Stimulated activated CD8-positive, alpha-beta memory T cell treated with anti-CD3 and anti-CD28 coated beads, Interleukin-4, amount 100 ng/mL, for 4 hours (primary cell): ENCODE measurements at places on chromosomes 1 and 21.

DNA sequence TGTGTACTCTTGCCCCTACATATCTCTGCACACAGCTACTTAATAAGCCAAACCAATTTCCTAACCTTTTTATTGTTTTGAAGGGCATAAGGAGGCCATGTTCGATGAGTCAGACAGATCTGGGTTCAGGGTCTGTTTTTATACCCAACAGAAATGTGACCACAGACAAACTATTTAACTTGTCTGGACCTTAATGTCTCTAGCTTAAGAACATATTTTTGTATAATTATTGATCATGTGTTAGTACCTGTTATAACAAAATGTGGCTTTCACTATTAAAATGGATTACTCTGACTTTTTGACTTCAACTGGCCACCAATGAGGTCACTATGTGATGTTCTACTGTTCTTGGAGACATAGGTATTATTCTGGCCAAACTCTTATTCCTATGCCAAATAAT, 507.8 kb upstream of the USP24 start:
- DNase-seq = no peak

GRCh38 chr21:39010629-39011404, 172.4 kb downstream of the PSMG1 start:
- DNase-seq = no peak

DNA sequence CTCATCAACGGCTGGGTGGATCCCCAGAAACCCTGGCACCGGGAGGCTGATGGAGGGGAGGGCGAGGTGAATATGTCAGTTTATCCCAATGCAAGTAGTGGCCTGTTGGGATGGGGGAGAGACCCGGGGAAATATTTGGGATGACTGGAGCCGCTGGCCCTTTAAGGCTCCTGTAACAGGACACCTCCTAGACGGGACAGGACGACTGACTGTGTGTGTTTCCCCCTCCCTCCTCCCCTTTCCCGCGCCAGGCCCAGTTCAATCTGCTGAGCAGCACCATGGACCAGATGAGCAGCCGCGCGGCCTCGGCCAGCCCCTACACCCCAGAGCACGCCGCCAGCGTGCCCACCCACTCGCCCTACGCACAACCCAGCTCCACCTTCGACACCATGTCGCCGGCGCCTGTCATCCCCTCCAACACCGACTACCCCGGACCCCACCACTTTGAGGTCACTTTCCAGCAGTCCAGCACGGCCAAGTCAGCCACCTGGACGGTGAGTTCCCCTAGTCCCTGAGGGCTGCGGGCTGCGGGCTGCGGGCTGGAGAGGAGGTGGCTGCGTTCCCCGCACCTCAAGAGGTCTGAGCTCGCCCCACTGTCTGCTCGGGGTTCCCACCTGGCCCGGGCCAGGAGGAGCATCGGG, 44.8 kb upstream of the CCDC27 start:
- DNase-seq = no peak

DNA sequence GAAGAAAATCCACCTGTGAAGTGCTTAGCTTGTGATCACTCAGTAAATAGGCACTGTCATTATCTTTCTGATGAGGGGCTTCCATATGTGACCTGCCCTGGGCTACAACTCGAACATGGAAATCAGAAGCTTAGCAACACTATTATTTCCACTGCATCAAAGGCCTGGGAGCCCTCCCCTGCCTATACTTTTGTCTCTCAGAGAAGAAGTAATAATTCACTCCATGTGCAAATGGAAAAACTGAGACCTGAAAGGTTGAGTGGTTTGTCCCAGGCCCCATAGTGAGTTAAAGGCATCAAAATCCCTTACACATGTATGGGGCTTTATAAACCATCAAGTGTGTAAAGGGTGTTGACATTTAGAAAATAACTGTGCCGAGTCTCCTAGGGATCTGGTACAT, 20.9 kb downstream of the SOX13 start:
- DNase-seq = no peak

- no peak for DNase-seq
Observed at GRCh38 chr1:70438529-70438928, 27.5 kb downstream of the CTH start.

DNA sequence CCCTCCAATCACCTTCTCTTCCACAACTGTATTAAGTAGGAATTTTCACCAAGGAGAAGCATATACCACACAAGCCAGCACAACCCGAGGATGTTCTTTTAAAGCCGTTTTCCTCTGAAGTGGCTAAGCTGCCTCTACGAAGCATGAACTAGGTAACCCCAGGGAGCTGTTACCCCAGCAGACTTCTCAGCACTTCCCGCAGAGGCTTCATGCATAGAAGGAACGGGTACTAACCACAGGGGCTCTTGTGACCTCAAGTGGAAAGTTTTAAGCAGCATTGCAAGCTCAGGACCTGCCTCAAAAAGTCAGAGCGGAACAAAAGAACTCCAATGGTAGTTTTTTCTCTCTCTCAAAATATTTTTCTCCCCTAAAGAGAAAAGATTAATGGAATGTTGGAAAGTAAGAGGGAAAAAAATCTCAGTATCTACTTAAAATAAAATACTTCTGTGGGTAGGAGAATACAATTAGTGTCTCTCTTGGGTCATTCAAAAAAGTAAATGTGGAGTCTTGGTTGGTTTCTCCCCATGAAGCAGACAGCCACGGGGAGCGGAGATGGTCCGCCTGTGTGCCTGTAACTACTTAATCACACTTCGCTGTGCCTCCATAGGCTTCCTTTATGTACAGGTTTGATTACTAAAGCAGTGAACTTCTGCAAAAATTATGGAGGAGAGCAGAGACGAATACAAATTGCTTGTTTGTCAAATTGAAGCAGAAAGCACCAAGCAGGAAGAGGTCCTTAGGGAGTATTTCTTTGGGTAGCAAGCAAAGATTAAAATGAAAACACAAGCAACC, 40.9 kb downstream of the STX6 start:
- no peak for DNase-seq

DNA sequence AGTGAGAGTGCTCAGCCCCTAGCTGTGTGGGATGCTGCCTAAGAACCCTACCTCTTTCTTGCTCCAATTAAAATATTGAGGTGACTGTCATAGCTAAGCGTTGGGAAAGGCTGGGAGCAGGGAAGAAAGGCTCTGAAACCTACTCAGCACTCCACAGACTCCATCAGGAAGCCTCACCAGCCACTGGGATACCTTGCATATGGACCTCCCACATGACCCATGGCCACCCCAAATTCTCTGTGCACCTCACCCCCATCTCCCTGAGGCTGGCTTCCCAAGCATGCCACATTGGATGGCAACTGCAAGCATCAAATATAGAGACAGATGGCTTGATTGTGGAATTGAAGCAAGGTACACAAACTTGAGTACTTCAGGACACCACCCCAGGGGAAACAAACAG, 41.8 kb downstream of the FLVCR1 start:
- DNase-seq = no peak

GRCh38 chr1:18667333-18667732, 36.7 kb downstream of the PAX7 start:
- DNase-seq = no peak

DNA sequence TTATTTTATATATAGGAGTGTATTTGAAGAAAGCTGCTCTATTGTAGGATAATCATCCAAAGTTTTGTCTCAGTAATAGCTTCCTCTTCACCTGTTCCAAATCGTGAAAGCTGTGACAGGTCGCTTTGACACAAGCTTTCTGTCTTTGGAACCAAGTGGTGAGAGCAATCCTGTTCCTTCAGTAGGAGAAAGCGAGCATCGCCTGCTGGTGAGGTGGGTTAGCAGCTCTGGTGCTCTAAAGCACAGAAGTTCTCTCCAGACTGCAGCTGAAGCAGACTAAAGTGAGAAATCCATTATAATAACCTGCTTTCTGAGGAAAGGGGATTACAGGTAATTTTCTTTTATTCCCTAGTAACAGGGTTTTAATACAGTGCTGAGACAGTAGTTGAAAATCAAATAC, 803.8 kb downstream of the ADGRL2 start:
- no peak for DNase-seq

GRCh38 chr1:67717876-67718275, 32.9 kb downstream of the GADD45A start:
- no peak for DNase-seq

DNA sequence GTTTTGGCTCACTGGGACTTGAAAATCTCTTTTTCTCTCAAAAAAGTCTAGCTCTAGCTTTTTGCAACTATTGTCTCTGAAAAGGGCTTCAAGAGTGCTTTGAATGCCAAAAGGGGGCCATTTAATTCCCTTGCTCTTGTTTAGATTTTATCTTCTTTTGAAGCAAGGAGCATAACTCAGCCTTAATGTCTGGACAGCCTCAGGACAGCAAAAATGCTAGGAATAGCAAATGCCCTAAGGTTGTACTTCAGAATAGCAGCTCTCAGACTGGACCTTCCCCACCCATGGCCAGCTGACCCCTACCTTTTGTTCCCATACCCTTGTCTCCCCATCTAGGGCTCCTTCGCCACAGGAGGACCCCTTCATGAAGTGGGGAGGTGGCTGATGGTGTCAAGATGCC, 121.4 kb downstream of the KCNK1 start:
- DNase-seq = no peak

DNA sequence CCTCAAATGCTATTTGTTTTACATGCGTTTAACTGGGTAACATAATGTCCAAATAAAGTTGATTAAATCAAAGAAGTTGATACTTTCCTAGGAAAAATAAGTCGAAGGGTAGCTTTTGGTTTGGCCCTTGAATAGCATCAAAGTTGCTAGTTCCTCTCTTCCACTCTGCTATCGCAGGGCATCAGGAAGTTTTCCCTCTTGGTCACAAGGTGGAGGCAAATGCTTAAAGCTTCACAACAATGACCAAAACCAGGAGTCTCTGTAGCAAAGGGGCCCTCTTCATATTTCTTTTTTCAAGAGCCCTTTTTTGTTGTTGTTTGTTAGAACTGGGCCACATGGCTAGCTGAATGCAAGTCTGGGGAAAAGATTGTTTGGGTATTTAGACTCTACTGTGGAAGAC, 668.4 kb downstream of the KCNT2 start:
- DNase-seq = no peak

- DNase-seq = no peak
Observed at GRCh38 chr1:245046769-245047168, 108.0 kb upstream of the KIF26B start.

DNA sequence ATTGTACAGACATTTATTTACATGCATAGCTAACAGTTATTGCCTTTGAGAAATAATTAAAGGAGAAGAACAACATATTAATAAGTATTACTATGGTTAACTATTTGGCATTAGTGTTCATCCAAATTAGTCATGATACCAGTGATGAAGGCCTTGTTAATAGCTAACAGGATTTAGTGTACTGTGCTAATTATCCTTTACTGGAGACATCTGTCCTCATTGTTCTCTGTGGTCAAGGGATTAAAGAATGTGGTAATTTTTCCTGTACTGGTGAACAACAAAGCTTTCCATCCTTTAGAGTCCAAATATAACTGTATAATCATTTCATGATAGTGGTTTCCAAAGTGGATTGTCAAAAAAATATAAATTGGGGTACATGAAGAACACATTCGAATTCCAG, 103.9 kb downstream of the ADGRL4 start:
- DNase-seq = no peak

GRCh38 chr1:204885790-204886189, 15.1 kb downstream of the NFASC start:
- DNase-seq = no peak

DNA sequence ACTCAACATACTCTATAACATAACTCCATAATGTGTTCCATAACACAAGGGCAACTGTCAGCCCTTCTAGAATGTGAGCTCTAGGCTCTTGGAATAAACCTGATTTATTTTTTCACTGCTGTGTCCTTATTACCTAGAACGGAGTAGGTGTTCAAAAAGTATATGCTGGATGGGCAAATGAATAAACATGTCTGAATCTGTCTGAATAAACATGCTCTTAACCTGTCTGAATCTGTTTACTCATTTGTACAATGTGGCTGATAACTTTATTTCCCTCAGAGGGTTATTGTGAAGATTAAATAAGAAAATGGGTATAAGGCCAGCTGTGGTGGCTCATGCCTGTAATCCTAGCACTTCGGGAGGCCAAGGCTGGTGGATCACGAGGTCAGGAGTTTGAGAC, 42.3 kb downstream of the AZIN2 start:
- no peak for DNase-seq

GRCh38 chr1:76870037-76870436, 2.8 kb downstream of the ST6GALNAC5 start:
- no peak for DNase-seq

GRCh38 chr1:206455289-206455665, 15.0 kb upstream of the IKBKE start:
- no peak for DNase-seq

DNA sequence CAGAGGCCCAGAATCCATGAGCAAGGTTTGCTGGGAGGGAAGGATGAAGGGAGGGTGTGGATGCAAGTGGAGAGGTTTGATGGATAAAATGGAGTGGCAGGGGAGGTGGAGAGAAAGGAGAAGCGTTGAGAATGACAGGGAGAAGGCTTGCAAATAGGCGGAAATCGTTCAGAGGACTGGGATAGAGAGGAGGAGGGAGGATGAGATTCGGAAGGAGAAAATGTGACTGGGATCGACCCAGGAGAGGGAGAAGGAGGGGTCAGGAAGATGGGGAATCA, 376 bp downstream of the AVPR1B start:
- no peak for DNase-seq

- no peak for DNase-seq
Observed at GRCh38 chr1:1752190-1752589, 26.1 kb downstream of the NADK start.

DNA sequence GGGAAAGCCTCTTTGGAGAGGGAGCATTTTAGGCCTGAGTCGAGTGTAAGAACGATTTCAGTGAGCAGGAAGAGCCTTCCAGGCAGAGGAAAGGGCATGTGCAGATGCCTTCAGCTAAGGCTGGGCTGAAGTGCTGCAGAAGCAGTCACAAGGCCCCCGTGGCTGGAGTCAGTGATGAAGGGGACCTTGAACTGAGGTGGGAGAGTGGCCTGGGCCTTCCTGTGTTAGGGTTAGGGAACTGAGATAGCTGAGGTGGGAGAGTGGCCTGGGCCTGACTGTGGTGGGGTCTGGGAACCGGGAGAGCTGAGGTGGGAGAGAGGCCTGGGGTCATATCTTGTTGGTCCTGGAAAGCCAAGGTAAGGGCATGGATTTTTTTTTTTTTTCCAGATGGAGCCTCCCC, 50.9 kb upstream of the ETV3 start:
- DNase-seq = no peak

DNA sequence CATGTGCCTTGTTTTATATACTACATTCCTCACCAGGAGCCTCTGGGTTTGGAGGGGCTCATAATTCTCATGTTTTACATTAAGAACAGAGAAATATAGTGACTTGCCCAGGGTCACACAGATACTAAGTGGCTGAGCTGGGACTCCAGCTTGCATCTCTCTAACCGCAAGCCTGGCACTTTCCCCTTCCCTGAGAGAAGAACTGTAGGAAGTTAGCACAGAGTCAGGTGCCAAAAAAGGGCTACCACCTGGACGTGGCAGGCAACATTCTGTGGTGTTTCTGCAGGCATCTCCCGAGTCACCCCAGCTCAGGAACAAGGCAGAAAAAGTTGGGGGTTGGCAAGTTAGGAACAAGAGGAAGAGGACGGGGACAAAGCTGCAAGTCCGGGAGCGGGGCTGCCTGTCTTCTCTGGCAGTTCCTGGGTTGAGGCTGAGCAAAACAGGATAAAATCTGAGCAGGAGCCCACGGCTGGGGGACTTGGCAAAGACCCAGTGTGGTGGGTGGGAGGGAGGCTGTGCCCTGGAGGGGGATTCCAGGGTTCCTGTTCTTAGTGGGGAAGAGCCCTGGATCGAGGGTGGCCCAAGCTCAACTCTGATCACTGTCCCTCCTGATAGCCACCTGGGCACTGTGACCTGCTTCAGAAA, 9.8 kb downstream of the PLA2G5 start:
- DNase-seq = no peak

GRCh38 chr1:244301595-244302130, 150.0 kb downstream of the ADSS2 start:
- no peak for DNase-seq
